ENCODE measurements at places on chromosomes 4 and X.
A peak's percentile ranks its signal among the peaks of the same experiment; 100 is the strongest.

GRCh38 chr4:161585011-161585410, 578.8 kb downstream of the FSTL5 start:
- DNase-seq = no peak

DNA sequence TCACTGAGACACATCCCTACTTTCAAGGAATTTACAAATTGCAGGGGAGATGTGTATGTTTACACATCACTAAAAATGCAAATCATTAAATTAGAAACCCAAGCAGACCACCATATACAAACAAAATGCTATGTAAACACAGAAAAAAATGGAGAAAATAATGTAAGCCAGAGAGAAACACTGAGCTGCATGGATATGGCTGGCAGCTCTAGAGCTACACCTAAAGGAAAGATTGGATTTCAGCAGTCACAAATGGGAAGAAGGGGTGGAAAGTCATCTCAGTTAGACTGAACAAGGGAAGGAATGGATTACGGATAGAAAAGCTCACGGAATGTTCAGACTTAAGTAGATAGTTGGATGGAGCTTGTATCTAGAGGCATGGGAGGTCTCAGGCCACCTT, 186.3 kb downstream of the MOSPD2 start:
- DNase-seq = no peak

DNA sequence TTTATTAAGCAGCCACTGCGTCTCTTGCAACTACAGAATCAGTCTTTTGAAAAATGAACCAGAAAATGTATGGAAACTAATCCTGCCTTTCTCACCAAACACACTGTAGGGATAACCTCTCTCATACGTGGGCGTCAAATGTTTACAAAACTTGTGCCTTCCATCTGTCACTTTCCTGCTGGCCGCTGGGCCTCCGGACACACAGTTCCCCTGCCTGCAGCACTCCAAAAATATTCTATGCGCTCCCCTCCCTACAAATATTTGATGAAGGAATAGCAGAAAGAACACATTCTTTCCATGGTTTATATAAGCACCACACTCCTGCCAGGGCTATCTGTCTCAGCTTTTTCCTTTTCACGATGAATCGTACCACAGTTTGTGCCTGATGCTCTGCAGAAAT, 14.9 kb upstream of the CYTL1 start:
- no peak for DNase-seq

DNA sequence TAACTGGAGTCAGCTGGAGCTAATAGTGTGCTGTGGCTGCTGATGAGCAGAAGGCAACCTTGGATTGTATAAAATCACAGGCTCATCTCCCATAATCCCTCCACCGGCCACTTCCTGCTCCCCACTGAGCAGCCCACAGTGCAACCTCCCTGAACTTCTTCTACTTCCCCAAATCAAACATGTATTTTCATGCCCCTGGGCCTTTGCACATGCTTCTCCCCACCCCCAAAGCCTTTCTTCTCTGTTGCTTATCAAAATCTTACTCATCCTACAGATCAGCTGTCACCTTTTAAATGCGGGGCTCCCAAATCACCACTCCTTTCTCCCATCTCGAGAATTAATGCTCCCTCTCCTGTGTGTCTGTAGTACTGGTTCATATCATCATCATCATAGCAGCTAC, 35.8 kb downstream of the RHOH start:
- no peak for DNase-seq

GRCh38 chr4:48133669-48134068, 381 bp downstream of the TXK start:
- no peak for DNase-seq

- no peak for DNase-seq
Measured at GRCh38 chrX:70755850-70756249, 152.7 kb downstream of the TEX11 start.

- no peak for DNase-seq
Measured at GRCh38 chr4:128362760-128363159, 75.1 kb upstream of the PGRMC2 start.

DNA sequence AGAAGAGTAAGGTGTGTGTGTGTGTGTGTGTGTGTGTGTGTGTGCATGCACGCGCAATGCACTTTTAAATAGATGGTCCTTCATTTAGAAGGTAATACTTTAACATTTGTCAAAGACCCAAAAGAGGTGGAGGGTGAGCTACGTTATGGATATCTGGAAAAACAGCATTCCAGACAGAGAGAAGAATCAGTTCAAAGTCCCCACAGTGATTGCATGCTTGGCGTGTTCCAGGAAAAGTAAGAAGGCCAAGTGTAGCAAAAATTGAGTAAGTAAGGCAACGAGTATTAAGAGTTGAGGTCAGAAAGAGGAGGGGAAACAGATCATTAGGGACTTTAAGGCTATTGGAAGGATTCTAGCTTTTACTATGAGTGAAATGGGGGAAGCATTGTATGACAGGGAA, 21.9 kb upstream of the GABRE start:
- no peak for DNase-seq

- DNase-seq = no peak
Measured at GRCh38 chr4:2044542-2045517, 14.3 kb upstream of the NAT8L start.

- DNase-seq = no peak
Measured at GRCh38 chr4:82430964-82431745, 765 bp downstream of the ENOPH1 start.

DNA sequence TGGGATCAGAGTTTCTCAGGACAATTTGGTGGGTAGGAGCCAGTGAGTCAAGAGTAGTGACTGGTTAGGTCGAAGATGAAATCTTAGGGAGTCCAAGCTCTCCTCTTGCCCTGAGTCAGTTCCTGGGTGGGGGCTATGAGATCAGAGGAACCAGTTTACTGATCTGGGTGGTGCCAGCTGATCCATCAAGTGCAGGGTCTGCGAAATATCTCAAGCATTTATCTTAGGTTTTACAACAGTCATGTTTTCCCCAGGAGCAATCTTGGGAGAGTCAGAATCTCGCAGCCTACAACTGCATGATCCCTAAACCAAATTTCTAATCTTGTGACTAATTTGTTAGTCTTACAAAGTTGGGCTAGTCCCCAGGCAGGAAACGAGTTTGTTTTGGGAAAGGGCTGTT, 1833.2 kb upstream of the PCDH7 start:
- DNase-seq = no peak

GRCh38 chrX:50586980-50587379, 116.4 kb upstream of the DGKK start:
- DNase-seq = no peak

DNA sequence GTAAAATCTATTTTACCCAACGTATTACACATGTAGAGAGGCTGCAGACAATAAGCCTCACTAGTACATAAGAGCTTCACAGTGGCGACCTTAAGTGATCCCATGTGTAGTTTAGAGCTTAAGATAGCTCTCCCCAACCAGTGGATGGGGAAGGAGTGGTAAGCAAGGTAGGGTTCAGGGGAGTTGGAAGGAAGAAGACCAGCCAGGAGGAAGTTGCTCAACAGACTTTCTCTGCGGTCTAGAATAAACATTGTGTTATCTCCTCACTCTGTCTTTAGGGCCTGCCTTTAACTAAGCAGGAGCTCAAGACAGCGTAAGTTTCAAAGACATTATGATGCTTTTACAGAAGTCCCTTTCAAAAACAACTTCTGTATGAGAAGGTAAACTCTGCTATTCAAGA, 16.8 kb downstream of the MEPE start:
- DNase-seq = no peak

- no peak for DNase-seq
Measured at GRCh38 chr4:4762909-4763821, 96.3 kb upstream of the MSX1 start.

GRCh38 chrX:23616361-23616760, 50.9 kb upstream of the PRDX4 start:
- DNase-seq = peak; percentile 45

DNA sequence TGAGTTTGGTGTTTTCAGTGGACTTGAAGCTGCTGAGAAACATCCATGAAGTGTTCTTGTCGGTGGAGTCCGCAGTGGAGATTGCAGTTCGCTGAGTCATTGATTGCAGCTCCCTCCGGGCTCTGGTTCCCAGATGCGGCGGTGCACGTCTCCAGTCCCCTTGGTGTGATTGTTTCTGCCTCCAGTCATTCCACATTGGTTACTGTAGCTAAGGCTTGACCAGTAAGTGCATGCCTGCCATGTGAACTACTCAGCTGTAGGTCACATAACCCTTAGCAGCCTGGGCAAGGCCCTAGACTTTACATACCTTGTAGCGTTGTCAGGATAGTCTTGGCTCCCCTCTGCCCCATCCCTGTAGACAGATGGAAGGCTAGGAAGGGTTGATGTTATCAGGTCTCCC, 53.8 kb upstream of the CLCN4 start:
- DNase-seq = no peak

DNA sequence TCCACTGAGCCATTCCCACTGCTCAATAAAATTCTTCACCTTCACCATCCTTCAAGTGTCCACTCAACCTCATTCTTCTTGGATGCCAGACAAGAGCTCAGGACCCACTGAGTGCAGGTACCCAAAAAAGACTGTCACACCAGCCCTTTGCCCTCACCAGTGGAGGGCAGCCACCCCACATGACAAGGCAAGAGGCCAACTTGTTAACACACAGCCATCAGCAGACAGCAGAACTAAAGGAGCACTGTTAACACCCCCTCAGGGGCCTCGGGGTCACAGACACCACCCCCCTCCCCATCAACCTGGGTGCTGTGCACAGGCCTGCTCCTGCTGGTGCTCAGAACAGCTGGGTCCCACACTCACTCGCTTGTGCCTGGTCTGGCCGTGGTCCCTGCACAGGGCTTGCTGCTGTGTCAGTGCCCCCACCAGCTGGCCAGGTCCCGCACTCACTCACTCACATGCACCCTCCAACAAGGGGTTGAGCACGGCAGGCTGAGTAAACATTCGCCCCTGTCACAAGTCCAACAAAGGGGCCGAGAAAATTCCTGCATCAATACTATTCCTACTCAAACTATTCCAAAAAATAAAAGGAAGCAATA, 54.1 kb downstream of the ATRX start:
- no peak for DNase-seq

- DNase-seq = peak; percentile 53
Measured at GRCh38 chrX:12956704-12957534, 18.0 kb upstream of the TMSB4X start.

DNA sequence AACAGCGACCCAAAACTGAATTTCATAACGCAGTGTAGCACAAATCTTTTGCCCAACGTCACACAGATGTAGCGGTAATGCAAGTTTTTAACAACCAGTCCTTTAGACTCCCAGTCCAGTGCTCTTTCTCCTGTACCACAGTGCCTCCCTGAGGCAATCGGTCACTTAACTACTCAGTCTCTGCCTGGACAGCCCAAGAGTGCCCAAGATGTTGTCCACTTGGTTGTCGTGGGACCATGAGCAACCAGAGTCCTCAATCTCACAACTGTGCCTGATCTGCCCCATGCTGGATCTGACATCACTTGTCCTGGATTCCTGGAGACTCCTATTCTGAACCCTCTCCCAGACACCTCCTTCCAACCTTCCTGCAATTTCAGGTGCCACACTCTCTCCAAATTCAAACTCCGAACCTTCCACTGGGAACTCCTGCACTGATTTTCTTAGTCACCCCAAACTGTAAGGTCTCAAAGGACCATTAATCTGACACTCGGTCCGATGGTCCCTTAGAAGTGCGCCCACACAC, 702 bp downstream of the MMGT1 start:
- peak; percentile 19 for DNase-seq

GRCh38 chr4:20490734-20491133, 209.5 kb upstream of the PACRGL start:
- DNase-seq = no peak

DNA sequence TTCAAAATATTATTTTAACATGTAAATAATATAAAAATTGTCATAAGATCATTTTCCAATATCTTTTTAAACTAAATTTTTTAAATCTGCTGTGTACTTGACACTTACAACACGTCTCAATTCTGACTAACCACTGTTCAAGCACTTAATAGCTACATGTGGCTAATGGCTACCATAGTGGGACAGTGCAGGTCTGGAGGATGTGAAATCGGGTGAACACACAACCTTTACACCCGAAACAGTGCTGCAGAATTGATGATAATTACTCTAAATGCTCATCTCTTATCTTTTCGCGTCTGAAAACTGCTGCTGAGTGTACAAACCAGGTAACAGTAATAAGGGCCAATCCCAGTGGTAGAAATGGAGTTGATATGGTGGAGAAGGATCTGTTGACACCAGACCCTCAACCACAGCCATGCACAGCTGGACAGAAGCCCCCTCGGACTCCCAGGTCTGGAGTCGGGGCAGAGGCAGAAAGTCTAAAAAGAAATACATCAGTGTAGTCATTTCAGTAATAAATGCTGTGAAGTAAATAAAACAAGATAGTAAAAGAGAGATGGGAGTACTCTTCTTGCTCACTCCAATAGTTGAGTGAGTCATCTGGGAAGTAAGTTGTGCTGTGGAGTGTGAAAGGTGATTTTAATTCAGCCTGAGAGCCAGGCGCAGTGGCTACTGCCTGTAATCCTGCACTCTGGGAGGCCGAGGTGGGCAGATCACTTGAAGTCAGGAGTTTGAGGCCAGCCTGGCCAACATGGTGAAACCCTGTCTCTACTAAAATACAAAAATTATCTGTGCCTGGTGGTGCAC, 150.0 kb downstream of the CBR4 start:
- DNase-seq = no peak

GRCh38 chrX:22922961-22923360, 76.8 kb upstream of the DDX53 start:
- DNase-seq = no peak

DNA sequence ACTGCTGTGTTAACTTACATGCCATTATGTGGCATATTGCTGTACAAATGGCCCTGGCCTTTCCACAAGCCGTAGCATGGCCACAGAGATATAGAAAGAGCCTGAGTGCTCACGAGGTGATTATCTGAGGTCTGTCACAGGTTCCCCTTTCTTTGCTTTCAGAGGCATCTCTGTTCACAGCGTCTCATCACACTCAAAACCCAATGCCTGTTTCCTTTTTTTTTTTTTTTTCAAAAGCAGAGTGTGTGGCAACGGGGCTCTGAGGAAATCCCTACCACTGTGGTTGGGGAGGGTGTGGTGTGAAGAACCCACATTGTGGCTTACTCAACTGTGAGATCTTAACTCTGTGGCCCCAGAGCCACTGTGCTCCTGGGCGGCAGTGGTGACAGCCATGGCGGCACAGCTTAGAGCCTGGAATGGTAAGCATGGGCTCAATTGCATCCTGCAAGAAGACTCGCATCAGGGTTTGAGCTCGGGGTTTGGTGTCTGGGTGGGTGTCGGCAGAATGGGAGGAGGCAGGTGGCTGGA, 30.8 kb downstream of the RTL5 start:
- DNase-seq = no peak

Data from HCEC 1CT (cell line).